ENCODE measurements at places on chromosomes 2 and 18.
A peak's percentile ranks its signal among the peaks of the same experiment; 100 is the strongest.

DNA sequence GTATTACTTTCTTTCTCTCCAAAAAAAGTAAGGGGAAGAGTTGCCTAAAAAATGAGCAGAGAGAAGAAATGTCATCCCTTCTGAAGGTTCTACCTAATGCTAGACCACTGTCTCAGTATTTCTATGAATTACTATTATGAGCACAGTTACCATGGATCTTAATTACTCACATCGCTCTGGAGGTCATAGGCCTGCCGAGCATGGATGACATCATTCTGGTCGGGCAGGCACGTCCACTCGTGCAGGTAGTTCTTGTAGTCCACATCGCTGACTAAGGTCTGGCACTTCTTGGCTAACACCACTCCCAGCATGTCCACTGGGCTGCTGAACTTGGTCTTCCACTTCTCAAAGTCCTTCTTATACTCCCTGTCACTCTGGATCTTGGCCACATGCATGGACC is 106.9 kb downstream of the NEB start:
- no peak for DNase-seq

- no peak for DNase-seq
Observed at GRCh38 chr18:63107171-63107845, 212.3 kb downstream of the BCL2 start.

DNA sequence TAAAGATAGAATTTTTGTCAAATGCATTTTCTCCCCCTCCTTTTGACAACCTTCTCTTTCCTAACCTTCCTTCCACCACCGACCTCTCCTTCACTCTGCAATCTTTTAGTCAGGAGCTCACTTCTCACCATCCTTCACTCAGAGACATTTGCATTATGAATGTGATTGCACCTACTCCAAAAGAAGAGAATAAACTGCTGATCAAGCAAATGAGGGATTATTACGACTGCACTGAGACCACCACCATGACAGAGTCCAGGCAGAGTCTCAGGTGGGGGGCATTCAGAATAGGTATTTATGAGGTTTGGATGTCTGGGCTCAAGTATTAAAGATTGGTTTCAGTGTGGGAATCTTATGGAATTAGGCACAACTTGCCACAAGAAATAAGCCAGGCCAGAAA is 483.9 kb downstream of the PTH2R start:
- DNase-seq: no peak

- peak; percentile 64 for DNase-seq
Observed at GRCh38 chr2:95043300-95044093, 18.0 kb downstream of the MAL start.

- no peak for DNase-seq
Observed at GRCh38 chr2:171410101-171410500, 23.7 kb downstream of the METTL8 start.

GRCh38 chr2:112688086-112688880 is 32.5 kb upstream of the NT5DC4 start:
- no peak for DNase-seq

DNA sequence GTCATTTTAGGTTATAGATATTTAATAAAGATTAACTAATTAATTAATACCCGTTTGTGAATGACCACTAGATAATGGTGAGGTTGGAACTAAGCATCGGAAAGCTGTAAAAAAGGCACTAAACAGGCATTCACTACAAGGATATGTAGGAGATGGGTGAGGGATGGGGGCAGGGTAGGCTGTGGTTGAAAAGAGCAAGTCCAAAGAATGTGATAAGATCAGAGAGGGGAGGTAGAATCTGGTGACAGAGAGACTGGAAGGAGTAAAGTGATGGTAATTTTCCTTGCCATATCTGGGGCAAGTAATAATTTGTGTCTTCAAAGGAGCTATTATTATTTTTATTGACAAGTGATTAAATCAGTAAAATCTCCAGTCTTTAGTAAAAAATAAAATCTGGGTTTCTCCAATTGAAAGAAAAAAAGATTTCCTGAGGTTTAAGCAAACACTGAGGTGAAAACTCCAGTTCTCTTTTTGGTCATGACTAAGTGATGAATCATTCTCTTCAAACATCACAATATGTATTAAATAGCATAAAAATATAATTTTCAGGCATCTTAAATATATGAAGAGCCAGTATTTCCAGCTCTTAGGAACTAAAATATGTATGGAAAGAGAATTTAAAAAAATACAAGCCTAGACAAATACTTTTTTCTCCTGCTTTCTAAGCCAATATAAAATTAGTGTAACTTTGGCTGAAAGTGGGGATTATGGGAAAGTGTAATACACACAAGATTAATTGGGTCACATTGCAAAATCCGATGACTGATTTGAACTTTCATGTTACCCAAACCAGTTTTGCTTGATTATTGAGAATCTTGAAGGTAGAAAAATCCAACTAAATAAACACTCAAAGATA is 259.1 kb upstream of the RBMS1 start:
- no peak for DNase-seq

DNA sequence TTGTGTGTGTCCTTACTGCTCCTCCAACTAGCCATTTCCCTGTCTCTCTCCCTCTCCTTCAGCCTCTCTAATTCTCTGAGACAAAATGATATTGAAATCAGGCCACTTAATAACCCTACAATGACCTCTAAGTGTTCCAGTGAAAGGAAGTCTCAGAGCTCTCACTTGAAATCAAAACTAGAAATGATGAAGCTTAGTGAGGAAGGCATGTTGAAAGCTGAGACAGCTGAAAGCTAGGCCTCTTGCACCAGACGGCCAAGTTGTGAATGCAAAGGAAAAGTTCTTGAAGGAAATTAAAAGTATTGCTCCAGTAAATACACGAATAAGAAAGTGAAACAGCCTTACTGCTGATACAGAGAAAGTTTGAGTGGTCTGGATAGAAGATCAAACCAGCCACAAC is 72.9 kb downstream of the PRKCE start:
- no peak for DNase-seq

- DNase-seq: no peak
Observed at GRCh38 chr2:127887776-127888130, 2.0 kb upstream of the AMMECR1L start.

DNA sequence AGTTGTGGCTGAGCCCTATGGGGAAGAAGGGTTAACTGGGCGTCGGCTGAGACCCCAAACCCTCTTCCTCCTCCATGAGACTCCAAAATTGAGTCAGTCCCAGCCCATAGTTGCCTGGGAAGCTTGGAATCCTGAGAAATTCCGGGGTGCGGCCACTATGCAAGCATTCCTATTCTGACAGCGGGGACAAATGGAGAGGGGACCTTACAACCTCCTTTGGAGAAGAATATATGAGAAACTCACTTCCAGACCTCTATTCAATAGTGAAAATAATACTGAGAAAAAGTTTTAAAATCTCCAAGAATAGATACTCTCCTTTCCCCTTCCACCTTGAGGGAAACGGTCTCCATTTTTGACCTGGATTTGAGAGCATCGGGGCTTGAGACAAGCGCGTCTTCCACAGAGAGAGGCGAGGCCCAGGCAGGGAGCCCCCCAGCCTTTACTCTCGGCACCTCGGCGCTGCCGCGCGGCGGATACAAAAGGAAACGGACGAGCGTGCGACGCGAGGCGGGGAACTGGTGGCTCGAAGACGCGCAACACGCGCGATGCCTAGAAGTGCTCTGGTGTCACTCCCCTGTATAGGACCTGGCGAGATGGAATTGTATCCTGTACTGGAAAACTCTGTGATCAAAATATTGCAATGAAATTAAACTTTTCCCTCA is 11.1 kb downstream of the NR4A2 start:
- no peak for DNase-seq

DNA sequence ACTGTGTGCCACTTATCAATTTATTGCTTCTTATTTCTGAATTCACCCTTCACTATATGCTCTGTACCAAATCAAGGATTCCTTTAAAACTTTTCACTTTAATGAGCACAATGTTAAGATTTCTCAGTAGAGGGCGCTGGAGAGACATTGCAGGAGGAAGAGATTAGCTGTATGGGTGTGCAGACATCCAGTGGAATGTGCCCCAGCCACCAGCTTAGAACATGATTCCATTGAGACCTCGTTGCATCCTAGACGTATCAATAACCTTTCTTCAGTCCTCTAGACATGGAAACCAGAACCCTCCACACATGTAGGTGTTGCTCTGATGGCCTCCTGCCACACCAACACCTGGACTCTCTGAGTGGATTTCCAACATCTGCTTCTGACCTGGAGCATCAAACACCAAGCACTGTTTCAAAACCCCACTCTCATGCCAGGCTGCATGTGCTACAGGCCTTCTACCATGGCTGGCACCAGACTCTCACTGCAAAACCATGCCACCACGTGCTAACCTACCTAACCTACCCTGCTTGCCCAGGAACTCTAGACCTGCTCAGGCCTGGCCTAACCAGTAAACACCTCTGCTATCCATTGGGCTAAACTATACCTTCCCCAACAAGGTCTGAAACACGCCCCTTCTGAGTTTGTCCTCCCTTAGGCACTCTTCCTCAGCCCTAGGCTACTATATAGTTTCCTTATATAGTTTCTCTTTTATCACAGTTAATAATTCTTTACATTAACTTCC is 633.2 kb upstream of the PKDCC start:
- DNase-seq: peak; percentile 23

GRCh38 chr18:66210875-66211274 is 393.0 kb downstream of the CDH19 start:
- DNase-seq: no peak

DNA sequence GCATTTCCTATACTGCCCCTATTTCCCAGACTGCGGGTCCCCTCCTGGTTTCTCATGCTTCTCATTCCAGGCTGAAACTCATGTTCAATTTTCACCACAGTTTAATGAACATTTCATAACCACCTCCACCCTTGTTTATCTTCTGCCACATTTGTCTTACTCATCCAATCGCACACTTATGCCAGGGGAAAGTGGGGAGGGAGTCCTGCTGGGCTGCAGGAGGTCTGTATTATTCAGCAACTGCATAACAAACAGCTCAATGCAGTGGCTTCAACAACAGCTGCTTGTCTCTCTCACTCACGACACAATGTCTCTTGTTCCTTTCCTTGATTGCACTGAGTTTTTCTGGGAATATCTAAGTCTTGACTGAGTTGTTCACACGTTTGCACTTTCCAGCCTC is 106.0 kb downstream of the ZNF519 start:
- DNase-seq: no peak

GRCh38 chr2:46232860-46233259 is 64.3 kb upstream of the EPAS1 start:
- no peak for DNase-seq

- no peak for DNase-seq
Observed at GRCh38 chr2:29420999-29421782, 306.0 kb downstream of the CLIP4 start.

GRCh38 chr2:214960677-214961076 is 151.2 kb upstream of the BARD1 start:
- DNase-seq: no peak

DNA sequence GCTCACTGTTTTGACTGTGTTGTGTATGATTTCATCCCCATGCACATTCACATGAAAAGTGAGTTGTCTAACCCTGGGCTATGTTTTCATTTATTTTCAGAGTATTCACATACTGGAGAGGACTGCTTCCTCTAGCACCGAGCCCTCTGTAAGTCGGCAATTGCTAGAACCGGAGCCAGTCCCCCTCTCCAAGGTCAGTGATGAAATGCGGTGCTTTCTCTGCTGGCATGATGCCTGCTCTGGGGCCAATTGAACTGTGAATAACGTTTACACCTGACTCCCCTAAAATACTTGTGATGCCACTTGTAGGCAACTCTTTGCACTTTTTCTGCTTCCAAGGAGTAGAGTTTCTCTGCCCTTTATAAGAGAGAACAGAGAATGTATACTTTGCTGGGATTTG is 126.9 kb downstream of the PRKRA start:
- DNase-seq: no peak

GRCh38 chr2:236165842-236166795 is 2.1 kb downstream of the GBX2 start:
- no peak for DNase-seq

DNA sequence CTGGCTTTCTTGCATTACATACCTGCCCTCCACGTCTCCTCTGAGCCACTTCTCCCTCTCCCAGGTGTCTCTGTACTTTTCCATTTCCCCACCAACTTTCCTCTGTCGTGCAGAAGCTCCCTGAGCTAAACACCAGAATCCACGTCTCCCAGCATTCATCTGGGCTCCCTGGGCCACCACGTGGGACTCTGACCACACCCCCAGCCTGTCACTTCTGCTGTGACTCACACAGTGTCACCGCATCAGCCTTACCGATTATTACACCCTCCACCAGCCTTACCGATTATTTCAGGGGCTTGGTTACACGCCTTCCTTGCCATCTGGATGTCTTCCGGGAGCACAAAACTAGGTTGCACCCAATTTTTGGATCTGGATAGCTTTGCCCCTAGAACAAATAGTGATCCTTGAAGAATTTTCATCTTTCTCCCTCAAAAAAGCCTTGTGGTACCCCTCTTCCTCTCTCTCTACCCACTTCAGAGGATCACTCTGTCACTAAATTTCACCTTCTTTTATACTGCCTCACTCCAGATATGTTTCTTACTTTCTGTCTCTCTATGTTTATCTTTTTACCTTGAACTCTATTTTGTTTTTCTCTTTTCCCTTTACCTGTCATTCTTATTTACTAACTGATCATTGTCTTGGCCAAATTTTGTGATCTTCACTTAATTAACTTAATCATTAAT is 136.9 kb upstream of the CAB39 start:
- no peak for DNase-seq

DNA sequence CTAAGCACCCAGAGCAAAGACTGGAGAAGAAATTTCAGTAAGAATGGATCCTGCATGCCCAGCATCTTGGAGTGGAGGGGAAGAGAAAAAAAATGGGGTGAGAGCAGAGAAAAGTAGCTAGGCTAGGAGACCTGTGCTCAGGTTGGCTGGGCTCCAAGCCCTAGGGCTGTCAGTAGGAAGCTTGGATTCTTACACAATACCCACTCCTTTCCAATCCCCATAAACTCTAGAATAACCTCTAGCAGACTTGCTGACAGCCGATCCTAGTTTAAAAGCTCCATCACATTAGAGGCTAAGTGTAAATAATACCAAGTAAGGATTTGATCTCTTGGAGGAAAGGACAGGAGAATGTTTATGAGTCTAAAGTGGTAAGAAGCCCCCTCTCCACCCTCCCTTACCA is 46.2 kb upstream of the NABP1 start:
- DNase-seq: no peak

DNA sequence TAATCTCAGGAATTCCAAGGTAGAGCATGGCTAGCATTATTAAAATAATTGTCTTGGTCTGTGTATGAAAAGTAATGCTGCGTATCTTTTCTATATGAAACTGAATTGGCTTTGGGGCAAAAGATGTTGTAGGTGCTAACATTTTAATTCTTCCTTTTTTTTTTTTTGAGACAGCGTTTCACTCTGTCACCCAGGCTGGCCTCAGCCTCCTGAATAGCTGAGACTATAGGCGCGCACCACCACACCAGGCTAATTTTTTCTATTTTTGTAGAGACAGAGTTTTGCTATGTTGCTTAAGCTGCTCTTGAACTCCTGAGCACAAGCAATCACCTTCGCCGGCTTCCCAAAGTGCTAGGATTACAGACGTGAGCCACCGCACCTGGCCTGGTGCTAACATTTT is 172.6 kb upstream of the STON1 start:
- DNase-seq: no peak

GRCh38 chr2:47003641-47004427 is 88.2 kb upstream of the MCFD2 start:
- no peak for DNase-seq

- no peak for DNase-seq
Observed at GRCh38 chr2:178271094-178271493, 76.8 kb downstream of the OSBPL6 start.

- DNase-seq: no peak
Observed at GRCh38 chr2:46171996-46172546, 125.1 kb upstream of the EPAS1 start.

GRCh38 chr2:134707330-134707676 is 11.5 kb downstream of the TMEM163 start:
- no peak for DNase-seq

All from SHP77 (cell line).